CD4-positive, alpha-beta T cell treated with Interferon alpha-2 for 1 hour (primary cell): ENCODE measurements at places on chromosomes 2 and 18.

DNA sequence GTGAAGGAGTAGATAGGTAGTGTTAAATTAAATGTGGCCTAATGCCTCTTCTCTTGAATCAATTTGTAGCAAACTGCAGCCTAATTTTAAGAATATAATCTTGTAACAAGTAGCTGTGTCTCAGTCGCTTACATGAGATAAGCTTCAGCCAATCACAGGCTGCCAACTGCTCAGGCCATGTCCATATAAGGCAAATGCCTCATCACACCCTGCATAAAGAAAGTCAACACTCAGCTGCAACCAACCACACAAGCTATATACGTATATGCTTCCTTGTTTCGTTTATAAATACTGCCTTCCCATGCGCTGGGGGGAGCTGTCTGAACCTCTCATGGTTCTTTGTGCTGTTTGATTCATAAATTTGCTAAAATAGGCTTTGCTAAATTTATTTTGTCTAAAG lies 476.3 kb downstream of the TRIB2 start:
- no peak for DNase-seq

- no peak for DNase-seq
These were observed 32.9 kb upstream of the FZD5 start for GRCh38 chr2:207802650-207803049.

DNA sequence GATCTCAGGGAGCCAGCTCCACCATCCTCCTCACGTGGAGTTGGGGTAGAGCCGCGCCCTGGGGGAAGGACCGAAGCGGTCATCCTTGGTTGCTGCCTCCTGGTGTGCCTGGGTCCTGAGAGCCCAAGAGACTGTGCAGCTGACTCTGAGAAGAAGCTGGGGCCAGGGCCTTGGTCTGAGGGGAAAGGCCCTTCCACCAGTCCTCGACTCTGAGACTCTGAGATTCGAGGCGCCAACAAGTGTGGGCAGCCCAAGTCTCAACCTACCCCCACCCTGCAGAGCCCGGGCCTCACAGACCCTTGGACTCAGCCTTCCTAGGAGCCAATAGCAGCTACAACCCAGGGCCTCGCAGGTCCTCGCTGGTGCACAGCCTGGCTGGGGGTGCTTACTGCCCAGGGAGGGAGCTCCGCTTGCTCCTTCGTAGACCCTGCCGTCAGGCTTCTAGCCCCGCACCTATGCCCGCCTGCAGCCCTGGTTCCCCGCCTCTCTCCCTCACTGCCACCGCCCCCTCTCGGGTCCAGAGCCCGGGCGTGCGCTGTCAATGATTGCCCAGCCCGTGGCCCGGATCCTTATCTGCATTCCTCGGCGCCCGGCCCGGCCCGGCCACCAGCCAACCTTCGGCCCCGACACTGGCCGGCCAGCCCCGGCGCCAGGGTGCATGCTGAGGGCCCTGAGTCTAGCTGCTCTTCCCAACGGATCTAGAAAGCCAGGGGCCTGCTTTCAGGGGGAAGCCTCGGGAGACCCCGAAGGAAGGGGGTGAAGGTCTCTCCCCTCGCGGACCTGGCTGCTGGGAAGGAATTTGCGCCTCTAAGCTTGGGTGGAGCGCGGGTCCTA lies 2.0 kb downstream of the IHH start:
- no peak for DNase-seq

- DNase-seq = no peak
These were observed 1293.7 kb upstream of the SLC39A10 start for GRCh38 chr2:194363295-194363694.

- DNase-seq = no peak
These were observed 423.5 kb upstream of the FANCL start for GRCh38 chr2:58664523-58665151.

DNA sequence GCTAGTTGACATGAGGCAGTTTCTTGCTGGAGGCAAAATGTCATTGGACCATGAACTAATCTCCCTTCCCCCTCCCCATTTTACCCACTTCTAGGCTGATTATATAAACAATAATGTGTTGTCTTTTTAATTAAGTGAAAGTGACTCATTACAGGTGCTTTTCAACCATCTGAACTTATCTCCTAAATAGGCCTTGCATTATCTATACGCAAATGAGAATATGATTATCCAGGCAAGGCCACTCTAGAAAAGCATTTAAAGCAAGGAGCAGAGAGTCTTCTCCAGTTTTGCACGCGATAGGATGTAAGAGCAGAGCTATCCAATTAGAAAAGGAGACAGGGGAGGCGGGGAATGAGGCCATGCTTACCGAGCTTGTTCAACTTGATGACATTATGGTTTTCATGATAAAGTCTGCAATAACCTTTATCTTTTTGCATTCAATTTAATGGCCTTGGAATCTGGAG lies 286.1 kb upstream of the SIX3 start:
- DNase-seq = no peak

DNA sequence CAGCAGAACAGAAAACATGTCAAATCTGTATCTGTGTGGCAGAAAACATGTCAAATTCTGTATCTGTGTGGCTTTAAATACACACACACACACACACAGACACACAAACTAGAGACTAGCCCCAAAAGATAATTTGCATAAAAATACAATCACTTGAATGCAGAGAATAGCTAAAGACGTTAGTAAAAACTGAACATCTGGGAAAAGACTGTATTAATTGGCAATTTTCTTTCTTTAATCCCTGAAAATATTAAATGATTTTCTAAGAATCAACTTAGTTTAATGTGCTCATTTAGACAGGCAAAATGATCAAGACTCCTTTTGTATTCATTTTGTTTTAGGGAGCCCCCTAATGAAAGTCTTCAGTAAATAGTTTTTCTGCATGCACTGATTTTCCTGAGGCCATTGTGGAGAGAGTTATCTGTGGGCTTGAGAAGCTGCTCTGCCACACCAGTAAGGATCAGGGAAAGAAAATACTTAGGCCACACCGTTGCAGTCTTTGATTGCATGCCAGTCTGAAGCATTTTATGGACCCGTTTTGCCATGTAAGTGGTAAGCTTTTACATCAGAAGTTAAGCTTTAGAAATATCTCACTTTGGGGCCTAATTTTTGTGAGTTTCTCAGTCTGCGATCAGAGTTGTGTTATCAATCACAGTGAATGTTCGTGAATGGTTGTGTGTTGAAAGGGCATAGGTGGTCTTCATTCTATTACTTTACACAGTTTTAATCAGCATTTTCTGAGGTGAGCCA lies 2.2 kb downstream of the SPATS2L start:
- DNase-seq = no peak

GRCh38 chr2:200306196-200306930 lies at the start of gene SPATS2L:
TSS of gene SPATS2L (plus strand) at chr2:200306693. CDS start at chr2:200389245, 82,552 bp downstream.
- DNase-seq = peak; percentile 22

DNA sequence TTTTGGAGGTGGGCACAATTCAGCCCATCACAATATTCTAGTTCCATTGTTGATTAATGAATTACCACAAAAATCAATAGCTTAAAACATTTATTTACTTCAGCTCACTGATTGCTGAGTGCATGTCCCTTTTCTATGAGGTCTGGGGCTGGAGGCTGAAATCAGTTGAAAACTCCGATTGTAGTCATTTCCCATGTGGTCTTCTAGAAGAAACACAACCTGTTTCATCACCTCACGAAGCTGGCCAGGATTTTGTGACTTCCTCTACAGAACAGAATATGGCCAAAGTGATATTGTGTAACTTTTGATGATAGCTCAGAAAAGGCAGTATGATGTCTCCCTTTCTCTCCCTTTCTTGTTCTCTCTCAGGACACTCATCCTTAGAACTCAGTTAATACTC lies 44.1 kb upstream of the CYRIA start:
- DNase-seq = peak; percentile 34

DNA sequence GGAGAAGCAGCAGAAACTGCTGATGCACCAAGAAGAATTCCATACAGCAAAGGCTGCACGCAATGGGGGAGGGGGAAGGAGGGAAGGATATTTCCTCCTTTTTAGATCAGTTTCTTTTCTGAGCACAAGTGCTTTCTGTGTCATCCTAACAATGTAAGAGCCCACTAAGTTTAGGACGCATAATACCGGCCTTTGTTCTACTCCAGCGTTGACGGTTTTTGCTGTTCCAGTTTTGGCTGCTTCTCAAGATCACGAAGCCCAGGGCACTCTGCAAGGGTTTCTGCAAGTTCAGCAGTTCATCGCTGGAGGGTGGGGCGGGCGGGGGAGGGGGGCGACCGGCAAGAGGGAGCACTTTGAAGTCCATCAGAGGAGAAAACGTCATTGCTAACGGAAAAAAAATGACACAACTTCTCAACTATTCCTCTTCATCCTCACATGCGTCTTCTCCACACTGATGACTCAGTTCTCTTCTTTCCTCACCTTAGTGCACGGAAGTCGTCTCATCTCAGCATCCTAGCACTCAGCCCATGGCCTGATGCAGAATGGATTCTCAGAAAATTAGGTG lies 8.7 kb downstream of the FAM178B start:
- peak; percentile 6 for DNase-seq

GRCh38 chr2:142848023-142848606 lies 29.3 kb upstream of the KYNU start:
- DNase-seq = no peak

DNA sequence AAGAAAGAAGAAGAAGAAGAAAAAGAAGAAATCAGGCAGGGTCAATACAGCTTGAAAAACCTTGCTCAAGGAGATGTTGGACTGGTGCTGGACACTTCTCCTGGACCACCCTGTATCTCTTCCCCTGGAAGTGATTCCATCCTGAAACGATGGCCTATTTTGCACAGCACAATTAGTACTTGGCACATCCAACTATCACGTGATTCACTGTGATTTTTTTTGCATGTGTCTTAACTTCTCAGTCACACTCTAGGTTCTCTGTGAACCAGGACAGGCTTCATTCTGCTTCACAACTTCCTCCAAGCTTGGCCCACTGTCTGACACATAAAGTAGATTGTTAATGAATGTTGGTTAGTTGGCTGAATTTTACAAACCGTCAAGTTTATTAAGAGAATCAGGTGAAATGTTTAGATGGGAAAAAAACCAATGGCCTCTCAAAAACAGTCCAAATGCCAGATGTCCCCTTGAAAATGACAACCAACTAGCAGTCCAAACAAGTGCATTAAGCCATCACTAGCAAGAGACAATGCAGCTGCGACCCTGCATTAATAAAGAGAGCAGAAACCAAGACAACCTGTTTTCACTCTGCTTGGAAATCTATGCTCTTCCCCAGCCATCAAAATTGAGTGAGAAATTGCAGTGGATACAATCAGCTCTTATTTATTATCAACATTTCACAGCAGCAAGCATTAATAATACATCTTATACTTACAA lies 300.0 kb upstream of the CHAC2 start:
- DNase-seq = no peak

DNA sequence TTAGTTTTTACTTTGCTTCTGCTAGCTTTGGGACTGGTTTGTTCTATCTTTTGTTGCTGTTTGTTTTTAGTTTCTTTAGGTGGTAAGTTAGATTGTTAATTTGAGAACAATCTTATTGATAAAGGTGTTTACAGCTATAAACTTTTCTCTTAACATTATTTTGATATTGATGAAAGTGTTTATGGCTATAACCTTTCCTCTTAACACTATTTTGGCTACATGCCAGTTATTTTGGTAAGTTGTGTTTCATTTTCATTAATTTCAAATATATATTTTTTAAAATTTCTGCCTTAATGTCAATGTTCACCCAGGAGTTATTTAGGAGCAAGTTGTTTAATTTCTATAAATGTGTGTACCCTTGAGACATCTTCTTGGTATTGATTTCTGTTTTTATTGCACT lies 229.6 kb upstream of the SYT4 start:
- DNase-seq = no peak

DNA sequence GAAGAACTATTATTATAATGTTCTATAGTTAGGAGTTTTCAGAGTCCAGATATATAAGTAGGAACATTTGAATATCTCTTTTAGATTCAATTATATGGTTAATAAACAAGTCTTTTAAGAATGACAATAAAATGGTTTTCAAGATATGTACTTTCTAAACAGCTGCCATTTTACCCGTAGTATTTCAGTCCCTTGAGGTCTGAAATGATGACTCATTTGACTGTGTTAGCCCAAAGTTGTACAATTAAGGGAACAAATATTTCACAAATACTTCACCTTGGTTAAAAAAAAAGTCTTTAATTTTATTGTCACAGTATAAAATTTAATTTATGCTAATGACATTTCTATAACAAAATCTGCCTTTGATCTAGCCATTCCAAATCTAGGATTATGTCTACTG lies 91.6 kb upstream of the TANK start:
- no peak for DNase-seq

DNA sequence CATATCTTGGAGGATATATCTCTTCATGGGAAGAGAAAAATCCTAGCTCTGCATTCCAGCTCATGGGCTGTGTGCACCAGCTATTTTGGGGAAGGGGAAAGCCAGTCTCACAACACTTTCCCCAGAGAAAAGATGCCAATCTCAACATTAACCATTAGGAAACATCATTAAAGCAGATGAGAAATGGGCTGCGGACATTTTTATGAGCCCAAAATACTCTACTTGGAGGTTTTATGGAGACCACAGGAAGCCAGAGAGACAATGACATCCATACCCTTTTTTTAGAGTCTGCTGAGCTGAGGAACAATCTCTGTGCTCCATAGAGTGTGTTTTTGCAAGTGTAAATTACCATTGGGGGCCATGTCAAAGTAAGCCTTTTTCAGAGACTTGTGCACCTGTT lies 213.7 kb downstream of the TRIB2 start:
- DNase-seq = no peak

DNA sequence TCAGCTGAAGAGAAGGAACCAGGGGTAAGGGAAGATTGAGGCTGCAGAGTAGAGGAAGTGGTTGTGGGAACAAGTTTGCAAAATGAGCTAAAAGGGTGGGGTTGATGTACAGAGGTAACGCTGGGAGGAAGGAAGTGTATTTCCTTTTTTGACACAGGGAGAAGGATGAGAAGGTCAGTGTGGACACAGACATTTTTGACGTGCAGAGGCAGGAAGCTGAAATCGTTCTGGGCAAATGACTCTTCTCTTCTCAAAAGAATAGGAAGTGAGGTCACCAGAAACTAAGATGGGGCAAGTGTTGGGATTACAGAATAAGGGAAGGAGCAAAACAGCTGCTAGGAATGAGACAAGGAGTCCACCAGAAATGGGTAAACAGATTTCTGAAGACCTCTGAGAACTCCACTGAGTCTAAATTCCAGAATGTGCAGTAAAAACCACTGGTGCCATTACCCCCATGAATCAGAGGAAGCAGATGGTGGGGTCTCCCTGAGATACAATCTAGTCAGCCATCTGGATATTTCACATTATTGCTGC lies 20.0 kb upstream of the RNF149 start:
- DNase-seq = peak; percentile 66

DNA sequence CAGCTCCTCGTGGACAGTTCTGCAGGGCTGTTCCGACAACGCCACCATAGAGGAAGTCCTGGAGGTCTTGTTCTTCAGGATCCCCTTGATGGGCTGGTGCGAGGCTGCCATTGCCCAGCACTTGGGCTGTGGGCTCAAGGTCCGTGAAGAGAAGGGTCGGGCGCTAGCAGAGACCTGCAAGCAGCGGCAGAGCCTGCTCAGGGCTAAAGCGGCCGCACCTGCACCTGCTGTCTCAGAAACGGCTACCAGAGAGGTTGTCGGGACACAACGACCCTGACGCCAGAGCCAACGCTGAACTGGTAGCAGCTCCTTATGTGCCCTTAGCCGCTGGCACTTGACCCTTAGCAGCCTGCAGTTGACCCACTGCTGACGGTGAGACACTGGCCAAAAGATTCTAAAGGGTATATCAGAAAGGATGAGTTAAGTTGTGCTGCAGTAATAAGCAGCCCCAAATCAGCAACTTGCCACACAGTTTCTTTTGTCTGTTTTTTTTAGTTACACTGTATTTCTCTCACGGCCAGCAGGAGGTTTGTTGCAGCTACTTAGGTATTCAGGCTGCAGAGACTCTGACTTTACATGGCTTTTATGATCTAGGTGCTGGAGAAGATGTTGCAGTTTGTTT lies 55.5 kb upstream of the ST6GAL2 start:
- DNase-seq = no peak

GRCh38 chr2:46270384-46270783 lies 26.8 kb upstream of the EPAS1 start:
- no peak for DNase-seq

GRCh38 chr2:25879133-25879730 lies 945 bp upstream of the ASXL2 start:
- DNase-seq = no peak
